ENCODE measurements at places on chromosomes 7 and 10.

DNA sequence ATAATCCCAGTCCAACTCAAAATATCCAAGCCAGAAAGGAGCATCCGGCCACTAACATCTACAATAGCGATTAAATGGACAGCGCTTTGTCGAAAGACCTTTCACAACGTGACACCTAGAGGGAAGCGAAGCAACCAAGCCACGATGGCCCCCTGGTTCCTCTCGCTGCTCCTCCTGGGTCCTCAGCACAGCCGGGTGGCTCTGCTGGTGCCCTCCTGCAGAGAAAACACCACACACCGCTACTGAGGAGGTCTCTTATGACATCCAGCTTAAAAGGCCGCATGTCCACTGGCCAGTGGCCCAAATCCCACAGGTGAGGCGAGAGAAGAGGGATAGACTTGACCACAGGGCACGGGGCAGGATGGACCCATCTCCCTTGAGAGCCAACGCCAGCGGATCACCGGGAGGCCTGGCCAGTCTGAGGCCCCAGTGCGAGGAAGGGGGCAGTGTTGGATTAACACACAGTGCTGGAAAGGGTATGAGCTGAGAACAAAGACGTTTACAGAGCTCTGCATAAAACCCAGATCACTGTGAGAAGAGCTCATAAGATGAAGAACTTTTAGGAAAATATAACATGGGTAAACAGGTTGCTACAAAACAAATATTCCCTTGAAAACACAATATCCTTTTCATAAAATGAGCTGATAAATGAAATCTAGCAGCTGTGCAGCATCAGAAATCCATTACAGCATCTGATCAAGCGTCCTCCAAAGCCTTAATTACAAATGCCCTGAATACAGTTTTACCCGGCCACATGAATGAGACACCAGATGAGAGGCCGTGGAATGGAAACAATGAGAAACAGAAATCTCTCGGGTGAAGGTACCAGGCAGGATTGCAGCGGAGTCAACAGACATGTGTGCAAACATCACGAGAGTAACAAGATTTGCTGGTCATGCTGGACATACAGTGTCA, 236.7 kb downstream of the DIP2C start:
- DNase-seq, result no peak

DNA sequence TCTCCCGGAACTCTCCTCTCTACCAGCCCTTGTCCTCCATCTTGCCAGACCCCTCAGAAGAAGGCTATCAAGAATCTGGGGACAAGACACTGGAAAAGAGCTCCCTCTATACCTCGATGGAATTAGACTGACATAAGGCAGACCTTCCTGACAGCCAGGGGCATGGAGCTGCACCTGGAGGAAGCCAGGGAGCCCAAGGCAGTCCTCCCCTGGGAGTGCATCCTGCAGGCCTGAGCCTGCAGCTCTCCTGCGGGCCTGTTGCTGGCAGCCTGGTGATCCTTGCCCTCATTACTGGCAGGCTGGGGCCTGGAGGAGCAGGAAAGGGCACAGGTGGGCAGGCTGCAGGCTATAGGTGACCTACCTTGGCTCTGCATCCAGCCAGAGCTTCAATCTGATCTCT, 323.4 kb downstream of the GRID1 start:
- no peak for DNase-seq

GRCh38 chr7:128323459-128324367, 20.0 kb downstream of the RBM28 start:
- no peak for DNase-seq

GRCh38 chr10:99394761-99395386, 35.5 kb downstream of the GOT1 start:
- no peak for DNase-seq

GRCh38 chr7:147968046-147968610, 622.4 kb upstream of the C7orf33 start:
- no peak for DNase-seq

- no peak for DNase-seq
These were observed 426.3 kb upstream of the POT1 start for GRCh38 chr7:125355899-125356298.

DNA sequence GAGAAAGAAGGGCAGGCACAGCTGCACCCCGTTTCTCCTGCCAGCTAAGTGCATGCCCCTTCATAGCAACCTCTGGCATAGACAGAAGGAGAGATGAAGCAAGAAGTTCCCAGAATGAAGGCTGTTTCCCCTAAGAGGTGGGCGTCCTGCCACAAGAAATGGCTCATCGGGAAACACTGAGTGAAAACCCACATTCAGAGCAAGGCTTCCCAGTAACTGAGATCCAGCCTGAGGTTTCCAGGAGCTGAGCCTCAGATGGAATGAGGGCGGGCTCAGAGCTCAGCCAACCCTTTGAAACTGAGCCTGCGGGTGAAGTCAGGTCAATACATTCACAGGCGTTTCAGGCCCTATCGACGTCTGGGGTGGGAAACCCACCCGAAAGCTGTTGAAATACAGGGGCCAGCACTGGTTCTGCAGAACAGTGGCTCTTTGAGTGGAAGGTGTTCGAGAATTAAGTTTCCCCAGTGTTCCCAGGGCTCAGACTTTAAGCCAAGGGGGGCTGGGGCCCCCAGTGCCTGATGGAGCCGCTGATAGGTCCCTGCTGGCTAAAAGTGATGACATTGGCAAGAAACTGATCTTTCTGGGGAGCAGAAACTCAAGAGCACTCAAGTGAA, 510.2 kb downstream of the RPS24 start:
- DNase-seq, result no peak

DNA sequence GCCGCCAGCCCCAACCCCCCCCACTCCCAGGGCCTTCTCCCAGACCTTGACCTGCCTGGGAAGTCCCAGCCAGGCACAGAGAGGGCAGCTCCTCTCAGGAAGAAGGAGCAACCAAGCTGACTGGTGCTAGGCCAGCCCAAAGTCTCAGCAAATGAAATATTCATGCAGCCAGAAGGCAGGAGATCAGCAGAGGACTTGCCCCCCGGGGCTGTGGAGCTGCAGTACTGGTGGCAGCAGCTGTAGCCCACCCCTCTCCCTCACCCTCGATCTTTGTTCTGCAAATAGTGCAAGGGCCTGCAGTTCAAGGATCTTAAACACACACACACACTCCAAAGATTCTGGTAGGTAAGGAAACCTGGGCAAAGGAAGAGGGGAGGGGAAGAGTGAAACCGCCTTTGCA, 3.5 kb upstream of the SRRM3 start:
- no peak for DNase-seq

DNA sequence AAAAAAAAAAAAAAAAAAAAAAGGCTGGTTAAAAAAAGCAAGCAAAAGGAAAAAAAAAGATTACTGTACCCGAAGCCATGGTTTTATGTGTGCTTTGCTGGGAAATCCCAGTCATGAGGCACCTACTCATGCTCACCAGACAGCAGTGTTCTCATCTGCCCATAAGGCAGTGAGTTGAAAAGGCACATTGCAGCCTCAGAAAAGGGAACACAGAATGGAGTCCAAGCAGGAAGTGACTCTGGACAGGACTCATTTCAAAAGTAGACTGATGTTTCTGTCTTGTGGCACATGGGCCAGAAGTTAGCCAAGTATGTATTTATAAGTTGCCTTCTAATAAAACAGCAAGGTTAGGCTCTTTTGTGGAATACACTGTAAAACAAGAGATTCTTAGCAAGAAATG, 40.2 kb downstream of the PDSS1 start:
- no peak for DNase-seq

- no peak for DNase-seq
These were observed 50.3 kb downstream of the SRRM3 start for GRCh38 chr7:76252021-76252420.

DNA sequence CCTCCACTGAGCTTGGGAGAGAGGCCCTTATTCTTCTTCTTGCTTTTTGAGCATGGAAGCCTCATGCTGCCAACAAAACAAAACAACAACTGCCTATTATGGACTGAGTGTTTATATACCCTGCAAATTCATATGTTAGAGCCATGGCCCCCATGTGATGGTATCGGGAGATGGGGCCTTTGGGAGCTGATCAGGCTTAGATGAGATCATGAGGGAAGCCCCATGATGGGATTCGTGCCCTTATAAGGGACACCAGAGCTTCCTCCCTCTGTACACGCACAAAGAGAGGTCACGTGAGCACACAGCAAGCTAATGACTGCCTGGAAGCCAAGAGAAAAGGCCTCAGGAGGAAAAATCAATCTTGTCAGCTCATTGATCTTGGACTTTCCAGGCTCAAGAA, 235.0 kb downstream of the FANK1 start:
- no peak for DNase-seq

DNA sequence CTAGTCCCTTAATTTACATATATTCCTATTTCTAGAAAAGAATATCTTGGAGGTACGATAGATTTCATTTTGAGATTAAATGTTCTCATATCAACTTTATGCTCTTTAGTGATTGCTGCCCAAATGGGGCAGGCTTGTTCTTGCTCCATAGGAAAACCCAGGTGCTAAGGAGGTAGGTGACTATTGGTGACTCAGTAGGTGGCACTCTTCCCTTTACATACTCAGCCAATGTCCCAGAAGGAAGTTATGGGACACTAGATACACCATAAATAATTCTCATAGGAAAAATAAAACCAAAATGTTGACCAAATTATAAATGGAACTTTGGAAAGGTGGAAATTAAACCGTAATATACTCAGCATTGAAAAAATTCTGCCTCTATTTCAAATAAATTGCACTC, 4.0 kb downstream of the SKAP2 start:
- DNase-seq, result no peak

- no peak for DNase-seq
These were observed 5.0 kb upstream of the TACR2 start for GRCh38 chr10:69421611-69422308.

DNA sequence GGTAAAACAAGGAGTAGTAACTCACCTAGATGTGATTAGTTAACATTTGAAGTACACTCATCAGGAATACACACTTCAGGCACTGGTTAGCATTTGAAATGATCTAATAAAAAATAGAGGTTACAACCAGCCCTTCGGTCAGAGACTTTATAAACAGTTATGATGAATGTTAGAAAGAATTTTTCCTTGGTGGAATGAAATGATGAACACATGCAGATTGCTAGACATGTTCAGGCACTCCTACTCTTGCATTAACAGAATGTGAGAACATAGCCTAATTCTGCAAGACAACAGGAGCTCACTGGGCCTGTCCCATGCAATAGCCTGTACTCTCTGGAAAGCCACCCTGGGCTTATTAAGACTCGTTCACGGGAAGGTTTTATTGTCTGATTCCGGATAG, 47.3 kb upstream of the TECTB start:
- DNase-seq, result no peak

DNA sequence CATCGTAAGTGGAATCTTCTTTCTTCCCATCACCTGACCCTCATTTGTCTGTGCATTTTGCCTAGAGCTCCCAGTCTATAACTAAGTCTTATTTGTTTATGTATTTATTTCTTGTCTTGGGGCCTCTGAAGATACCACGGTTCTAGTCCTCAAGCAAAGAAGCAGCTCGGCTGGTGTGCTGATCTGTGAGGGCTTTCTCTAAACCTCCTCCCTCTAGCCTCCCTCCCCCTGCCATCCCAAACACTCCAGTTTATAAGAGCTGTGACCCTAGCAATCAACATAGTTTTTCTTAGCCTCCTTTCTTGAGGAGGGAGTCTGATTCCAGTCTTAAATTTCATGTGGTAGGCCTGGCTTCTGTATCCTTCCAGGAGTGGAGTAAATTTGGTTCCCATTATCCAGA, 15.7 kb upstream of the NDUFA5 start:
- no peak for DNase-seq

DNA sequence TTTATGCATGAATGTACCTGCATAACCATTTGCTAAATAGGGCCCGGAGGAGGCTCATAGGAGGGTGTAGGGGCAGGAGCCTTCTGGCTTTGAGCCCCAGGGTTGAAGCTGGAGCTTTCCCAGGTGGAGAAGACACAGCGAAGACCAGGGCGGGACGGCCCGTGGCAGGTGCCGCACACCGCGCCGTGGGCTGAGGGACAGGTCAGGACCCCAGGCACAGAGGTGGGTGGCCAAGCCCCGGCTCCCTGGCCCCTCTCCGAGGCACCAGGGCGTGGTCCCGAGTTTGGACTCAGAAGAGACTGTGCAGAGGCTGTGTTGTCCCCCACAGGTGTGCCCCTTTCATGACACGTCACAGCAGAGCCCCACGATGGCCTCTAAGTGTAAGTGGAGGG, 56.5 kb downstream of the PWWP2B start:
- DNase-seq, result no peak

- DNase-seq, result no peak
These were observed 64.3 kb upstream of the MDFIC start for GRCh38 chr7:114857605-114858004.

DNA sequence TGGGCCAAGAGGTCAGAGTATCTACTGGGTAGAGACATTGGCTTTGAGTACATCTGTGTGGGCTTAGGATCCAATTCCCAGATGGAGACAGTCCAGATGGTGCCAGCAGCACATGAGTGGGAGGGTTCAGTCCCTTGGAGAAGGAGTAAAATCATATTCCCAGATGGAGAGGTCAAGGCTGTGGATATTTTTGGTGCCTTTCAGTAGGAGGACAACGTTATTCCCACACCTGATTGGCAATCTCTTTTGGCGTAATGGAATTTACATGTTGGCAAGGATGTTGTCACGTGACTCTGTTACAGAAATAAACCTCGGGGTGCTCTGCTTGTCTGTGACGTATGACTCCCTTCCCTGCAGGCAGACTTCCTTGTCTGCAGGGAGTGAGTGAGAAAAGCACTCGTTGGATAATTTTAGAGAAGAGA, 27.6 kb downstream of the NPS start:
- no peak for DNase-seq

- DNase-seq, result no peak
These were observed 40.6 kb downstream of the SYPL1 start for GRCh38 chr7:106071356-106071998.

DNA sequence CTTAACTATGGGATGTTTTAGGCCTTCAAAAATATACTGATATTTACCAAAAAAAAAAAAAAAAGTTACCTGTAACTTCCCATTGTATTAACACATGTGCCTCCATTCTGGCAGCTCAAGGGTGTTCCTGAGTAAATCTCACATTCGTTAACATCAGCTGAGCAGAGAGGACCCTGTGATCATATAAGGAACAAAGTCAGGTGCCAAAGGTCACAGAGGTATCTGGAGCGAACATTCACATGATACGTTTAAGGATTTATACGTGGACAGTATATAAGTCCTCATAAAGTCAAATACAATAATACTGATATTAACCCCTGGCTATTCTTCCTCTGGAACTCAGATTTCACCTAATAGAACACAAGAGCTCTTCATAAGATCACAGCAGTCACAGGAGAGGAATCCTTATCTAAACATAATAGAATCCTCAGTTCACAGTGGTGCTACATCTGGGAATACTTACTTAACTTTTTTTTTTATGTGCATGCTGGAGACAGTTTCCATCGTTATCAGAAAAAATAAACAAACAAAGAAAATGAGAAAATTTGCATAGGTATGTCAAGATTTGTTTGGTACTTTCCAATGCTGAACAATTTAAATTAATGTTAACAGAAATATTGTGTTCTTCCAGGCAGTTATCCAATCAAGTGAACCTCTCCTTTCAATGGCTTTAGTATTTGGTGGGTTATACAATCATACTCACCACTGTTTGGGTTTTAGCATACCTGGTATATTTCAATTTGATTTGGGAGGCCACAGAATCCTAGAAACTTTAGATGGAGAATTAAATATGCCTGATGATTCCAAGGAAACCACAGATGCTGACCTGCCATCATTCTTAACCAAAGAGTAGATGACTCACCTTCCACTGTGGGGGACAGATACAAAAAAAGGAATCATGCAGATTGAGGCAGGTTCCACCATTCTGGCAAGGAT, 6.6 kb downstream of the CUBN start:
- no peak for DNase-seq
